Osteoblast (primary cell): ENCODE measurements at places on chromosomes 6 and 20.

- no peaks in the 10 kb centered on the region for H3K36me3 ChIP-seq
- no peaks in the 10 kb centered on the region for H3K4me1 ChIP-seq
- no peak overlapping the region for H3K4me3 ChIP-seq
- no peak for DNase-seq
Observed at GRCh38 chr6:87099472-87099871, 4.6 kb upstream of the CGA start.

GRCh38 chr6:126664271-126664670 is 324.4 kb downstream of the CENPW start:
- no peaks in the 10 kb centered on the region for H3K36me3 ChIP-seq
- H3K4me3 ChIP-seq = no peak overlapping the region
- H3K27me3 ChIP-seq = no peaks in the 10 kb centered on the region
- no peak overlapping the region for H3K27ac ChIP-seq
- no peak for DNase-seq

- no peaks in the 10 kb centered on the region for H3K4me1 ChIP-seq
- DNase-seq = no peak
- peaks cover 3% of the 10 kb centered on the region for H3K27me3 ChIP-seq
- H3K36me3 ChIP-seq = no peaks in the 10 kb centered on the region
- no peak overlapping the region for H3K27ac ChIP-seq
Observed at GRCh38 chr6:137033828-137034227, 10.9 kb downstream of the IL20RA start.

DNA sequence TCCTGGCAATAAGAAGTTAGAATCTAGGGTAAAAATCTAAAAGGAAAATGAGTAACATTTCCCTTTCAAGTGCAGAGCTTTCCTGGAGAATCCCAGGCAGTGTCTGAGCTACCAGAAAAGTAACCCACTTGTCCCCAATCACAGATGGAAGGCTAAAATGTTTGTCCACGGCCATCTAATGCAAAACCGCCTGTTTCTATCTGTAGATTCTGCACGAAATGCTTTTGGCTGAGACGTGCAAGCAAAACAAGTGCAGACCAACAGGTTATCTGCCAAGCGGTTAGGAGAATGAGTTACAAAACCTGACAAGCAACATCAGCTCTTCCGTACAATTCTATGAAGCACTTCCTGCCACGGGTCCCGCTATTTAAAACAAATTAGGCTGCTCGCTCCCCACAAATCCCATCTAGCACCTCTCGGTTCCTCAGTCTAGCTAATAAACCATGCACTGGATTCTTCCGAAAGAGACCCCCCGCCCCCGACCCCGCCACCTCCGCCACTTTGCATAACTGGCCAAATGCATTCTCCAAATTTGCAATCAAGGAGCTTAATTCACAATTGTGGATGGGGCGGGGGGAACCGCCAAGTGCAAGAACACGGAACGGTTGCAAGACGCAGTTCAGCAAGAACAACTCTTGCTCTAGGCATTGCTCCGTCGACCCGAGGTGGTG is 1.4 kb downstream of the ELOVL5 start:
- peak overlapping the region; percentile 93 for H3K27ac ChIP-seq
- peaks cover 4% of the 10 kb centered on the region for H3K27me3 ChIP-seq
- H3K4me3 ChIP-seq = peak overlapping the region; percentile 90
- no peak for DNase-seq
- H3K36me3 ChIP-seq = no peaks in the 10 kb centered on the region

DNA sequence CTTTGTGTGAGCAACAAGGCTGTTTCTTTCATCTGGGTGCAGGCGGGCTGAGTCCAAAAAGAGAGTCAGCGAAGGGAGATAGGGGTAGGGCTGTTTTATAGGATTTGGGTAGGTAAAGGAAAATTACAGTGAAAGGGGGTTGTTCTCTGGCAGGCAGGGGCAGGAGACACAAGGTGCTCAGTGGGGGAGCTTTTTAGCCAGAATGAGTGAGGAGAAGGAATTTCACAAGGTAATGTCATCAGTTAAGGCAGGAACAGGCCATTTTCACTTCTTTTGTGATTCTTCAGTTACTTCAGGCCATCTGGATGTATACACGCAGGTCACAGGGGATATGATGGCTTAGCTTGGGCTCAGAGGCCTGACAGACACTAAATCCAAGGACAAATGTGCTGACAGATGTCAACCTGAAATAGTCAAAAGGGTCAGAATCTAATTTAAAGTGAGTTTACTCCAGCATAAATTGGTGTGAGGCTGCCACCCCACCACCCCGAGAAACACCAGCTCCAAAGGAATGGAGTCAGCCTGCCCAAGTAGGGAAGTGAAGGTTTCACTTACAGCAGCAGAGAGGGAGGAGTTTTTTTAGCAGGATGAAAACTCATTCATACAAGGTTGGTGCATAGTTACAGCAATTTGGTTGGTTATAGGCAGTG is 560.0 kb upstream of the CDH4 start:
- H3K27me3 ChIP-seq = no peaks in the 10 kb centered on the region
- DNase-seq = no peak
- no peaks in the 10 kb centered on the region for H3K36me3 ChIP-seq
- no peak overlapping the region for H3K4me3 ChIP-seq
- no peak overlapping the region for H3K27ac ChIP-seq

GRCh38 chr6:111727041-111727440 is 121.4 kb upstream of the TRAF3IP2 start:
- no peaks in the 10 kb centered on the region for H3K36me3 ChIP-seq
- H3K4me3 ChIP-seq = no peak overlapping the region
- no peaks in the 10 kb centered on the region for H3K27me3 ChIP-seq
- no peak for DNase-seq

DNA sequence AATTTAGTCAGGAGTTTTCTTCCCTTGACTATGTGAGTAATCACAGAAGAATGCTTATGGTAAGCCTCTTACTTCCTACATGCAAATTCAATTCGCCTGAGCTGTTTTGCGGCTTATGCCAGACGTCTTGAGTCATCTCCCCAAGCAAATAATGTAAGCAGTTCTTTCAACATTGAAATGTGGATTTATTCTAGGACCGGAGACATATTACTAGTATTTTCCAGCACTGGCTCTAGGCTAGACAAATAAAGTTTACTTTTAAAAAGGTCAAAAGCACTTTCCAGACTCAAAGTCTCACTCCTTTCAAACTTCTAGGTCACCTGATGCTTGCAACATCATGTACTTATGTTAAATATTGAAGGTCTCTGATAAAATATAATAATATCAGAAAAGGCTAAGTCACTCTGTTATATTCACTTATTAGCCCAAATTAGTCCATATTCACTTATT is 38.1 kb upstream of the NOX3 start:
- DNase-seq = no peak
- peak overlapping the region; percentile 90 for H3K27ac ChIP-seq
- H3K4me1 ChIP-seq = peaks cover 36% of the 10 kb centered on the region
- no peaks in the 10 kb centered on the region for H3K36me3 ChIP-seq
- no peak overlapping the region for H3K4me3 ChIP-seq

DNA sequence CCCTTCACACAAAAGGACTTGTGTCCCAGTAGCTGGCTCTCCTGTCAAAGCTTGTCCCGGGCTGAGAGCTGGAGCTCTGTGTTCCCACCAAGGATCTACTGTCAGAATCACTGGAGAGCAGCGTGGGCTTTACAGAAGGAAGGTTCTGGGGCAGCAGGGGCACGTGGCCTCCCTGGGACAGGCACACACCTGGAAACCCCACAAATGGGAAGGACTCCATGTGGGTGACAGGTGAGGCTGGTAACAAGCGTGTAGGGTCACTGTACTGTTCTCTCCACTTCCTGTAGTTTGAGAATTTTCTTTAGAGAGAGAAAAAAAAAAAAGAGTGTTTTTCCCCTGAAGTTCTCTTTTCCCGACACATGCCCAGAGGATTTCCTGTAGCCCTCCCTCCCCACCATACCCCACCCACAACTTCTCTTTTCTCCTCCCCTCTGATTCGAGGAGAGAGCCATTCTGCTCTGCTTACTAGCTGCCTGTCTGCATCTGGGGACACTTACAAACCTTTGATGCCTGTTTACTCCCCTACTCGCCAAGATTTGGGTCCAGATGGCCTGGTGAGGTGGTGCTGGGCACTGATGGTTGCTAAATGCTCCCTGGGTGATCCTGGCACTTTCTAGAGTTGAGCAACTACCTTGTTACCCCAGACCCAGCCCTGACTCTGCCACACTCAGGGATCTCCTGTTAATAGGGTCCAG is 84.1 kb upstream of the SIRPA start:
- peak overlapping the region; percentile 92 for H3K27ac ChIP-seq
- H3K4me3 ChIP-seq = no peak overlapping the region
- peaks cover 57% of the 10 kb centered on the region for H3K4me1 ChIP-seq
- DNase-seq = no peak
- no peaks in the 10 kb centered on the region for H3K36me3 ChIP-seq
- no peaks in the 10 kb centered on the region for H3K27me3 ChIP-seq

DNA sequence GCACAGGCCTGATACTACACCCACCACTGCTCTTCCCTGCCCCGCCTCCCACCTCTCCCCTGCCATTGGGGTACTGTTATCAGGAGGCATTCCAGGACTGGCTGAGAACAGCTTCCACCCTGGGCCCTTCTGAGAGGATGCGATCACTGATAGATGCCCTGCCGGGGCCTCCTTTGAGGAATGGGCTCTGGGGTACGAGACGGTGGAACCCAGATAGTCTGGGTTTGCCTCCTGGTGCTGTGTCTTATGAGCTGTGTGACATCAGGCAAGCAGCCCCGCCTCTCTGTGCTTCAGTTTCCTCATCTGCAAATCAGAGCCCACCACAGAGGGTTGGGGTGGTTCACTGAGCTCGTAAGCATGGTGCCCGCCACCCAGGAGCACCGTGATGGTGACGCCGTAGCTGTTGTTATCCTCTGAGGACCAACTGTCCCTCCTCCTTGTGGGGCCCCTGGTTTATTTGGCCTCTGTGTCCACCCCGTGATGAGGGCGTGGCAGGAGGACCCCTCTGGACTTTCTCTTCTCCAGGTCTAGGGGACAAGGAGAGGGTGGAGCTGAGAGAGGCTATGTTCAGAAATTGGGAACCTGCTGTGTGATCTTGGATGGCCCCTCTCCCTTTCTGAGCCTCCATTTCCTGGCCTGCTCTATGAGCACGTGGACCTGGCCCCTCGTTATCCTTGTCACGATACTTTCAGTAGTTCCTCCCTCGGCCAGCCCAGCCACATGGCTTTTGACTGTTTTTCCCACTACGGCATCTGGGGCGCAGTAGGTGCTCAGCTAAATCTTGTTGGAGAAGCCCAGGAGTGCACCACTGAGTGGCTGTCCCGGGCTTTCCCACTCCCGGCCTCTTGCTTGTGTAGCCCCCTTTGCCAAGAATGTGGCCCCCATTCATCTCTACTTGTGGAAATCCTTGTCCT is 18.3 kb downstream of the SRC start:
- no peaks in the 10 kb centered on the region for H3K4me1 ChIP-seq
- H3K27ac ChIP-seq = no peak overlapping the region
- DNase-seq = no peak
- H3K27me3 ChIP-seq = no peaks in the 10 kb centered on the region

- no peak overlapping the region for H3K4me3 ChIP-seq
- H3K27ac ChIP-seq = no peak overlapping the region
- H3K4me1 ChIP-seq = no peaks in the 10 kb centered on the region
- H3K36me3 ChIP-seq = no peaks in the 10 kb centered on the region
Observed at GRCh38 chr6:119848696-119849095, 499.1 kb upstream of the MAN1A1 start.

- no peaks in the 10 kb centered on the region for H3K27me3 ChIP-seq
- DNase-seq = peak; percentile 82
- peaks cover 31% of the 10 kb centered on the region for H3K4me1 ChIP-seq
- no peaks in the 10 kb centered on the region for H3K36me3 ChIP-seq
- H3K4me3 ChIP-seq = peak overlapping the region; percentile 46
- H3K27ac ChIP-seq = peak overlapping the region; percentile 90
Observed at GRCh38 chr6:82144852-82145340, 102.6 kb downstream of the IBTK start.

DNA sequence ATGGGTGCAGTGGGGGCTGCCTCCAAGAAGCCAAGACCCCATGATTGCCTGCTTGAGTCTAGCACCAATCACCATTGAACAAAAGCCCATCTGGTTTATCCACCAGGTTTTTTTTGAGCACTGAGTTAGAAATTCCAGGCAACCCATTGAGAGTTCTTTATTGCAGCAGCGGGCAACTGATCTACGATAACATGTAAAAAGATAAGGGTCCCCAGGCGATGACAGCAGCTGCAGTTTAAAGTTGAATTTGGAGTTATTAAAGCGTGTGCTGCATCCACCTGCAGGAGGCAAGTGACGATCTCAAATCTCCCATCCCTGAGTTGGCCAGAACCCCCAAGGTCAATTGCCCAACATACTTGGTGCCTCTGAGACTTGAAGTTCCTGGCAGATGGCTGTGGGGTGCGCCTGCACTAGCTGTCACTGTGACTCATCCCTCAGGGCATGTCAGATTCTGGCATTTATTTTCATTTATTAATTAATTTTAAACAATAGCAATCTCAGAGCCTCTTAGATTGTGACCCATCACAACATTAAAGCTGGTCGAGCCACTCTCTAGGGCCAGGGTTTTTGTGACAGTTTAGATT is 290.4 kb upstream of the SULF2 start:
- no peaks in the 10 kb centered on the region for H3K36me3 ChIP-seq
- no peak for DNase-seq
- no peak overlapping the region for H3K4me3 ChIP-seq
